Renal cortical epithelial cell (primary cell): ENCODE measurements at places on chromosomes 13 and 19.

DNA sequence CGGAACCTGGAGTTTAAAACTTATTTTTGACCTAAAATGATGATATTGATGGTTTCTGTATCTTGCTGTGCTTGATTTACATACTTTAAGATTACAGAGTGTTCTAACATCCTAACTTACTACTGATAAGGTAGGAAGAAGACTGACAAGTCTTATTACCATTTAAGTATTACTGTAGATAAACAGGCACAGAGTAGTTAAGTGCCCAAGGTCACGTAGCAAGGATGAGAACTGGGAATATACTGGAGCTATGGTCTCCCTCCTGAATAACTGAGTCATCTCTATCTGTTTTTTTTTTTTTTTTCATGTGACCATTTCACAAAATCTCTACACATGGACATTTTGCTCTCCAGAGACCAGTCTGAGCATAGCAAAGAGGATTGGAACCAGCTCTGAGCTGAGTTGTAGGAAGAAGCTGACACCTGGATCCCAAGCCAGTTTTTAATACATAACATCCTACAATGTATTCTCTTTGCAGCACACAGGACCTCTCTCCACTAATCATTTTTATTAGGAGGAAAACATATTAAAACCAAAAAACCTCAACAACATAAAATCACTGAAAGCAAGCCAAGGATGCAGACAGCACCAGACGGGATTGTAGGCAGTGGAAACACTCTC is 173.5 kb downstream of the DNAJC15 start:
- no peak for DNase-seq

DNA sequence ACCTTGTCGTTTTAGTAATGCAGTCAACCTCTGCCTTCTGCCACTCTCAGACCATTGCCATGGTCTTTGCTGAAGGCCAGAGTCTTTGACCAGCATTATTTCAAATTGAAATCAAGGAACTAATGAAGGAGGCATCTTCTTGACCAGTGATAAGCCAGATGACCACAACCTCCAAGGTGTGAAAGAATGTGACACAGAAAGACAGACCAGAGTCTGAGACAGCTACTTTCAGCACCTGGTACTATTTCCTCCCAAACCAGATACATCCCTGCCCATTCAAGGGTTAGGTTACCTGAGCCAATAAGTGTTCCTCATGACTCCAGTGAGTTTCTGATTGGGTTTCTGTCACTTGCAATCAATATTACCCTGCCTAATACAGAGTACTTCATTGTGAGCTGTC is 20.3 kb upstream of the RNASEH2B start:
- DNase-seq, result no peak

- no peak for DNase-seq
These were observed 12.0 kb upstream of the ZNF331 start for GRCh38 chr19:53525922-53526321.

DNA sequence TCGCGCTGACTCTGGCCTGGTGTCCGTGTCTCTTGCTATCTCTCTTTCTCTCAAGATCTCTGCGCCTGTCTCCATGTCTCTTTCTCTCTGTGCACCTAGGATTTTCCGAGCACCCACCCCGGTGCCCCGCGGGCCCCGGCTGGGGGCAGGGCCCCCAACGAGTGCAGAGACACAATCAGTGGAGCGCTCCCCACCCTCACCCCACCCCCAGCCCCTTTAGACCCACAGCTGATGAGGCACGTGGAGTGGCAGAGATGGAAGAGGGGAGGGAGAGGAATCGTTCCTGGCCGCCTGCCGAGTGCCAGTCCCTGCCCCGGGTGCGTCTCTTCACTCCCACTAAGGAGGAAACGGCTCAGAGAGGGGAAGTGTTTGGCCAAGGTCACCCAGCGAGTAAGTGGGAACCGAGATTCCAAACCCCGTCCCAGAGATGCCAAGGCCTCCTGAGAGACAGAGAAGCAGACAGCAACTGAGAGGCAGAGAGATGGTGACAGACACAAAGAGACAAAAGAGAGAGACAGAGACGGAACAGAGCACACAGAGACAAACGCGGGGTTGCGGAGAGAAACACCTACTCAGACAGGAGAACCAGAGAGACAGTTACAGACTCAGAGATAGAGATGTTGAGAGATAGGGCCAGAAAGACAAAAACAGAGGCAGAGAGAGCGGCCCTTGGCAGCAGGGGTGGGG is 626 bp upstream of the BCL3 start:
- peak; percentile 68 for DNase-seq

DNA sequence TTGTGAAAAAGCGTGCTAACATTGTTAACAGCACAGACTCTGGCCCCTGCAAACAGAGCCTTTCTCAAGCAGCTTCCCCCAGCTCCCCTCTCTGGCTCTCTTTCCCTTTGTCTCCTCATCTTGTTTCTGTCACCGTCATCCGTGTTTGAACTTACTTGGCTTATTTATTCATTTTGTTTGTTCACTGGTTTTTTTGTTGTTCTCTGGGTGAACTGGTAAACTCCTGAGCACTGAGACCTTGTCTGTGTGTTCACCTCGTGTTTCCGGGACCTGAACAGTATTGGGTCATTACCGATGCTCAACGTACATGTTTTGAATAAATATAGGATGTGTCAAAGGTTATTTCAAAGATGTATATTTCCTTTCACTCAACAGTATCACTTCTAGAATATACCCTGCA is 92.4 kb upstream of the USP29 start:
- no peak for DNase-seq

DNA sequence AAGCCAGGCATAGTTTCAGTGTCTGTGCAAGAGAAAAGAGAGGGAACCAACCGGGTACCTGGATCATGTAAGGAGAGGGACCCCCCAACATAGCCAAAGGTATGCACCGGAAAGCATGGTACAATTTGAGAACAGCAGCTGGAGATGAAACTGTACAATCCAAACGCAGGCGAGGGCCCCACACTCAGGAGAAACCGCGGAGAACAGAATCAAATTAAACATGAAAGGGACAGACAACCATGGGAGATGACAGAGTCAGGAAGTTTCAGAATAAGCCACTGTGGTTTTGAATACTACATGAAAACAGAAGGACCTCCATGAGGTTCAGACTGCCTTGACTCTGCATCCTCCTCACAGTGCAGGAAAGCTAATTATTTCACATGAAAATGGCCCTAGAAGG is 62.9 kb upstream of the SPATA13 start:
- DNase-seq, result no peak

GRCh38 chr13:51192348-51192747 is 29.9 kb upstream of the FAM124A start:
- no peak for DNase-seq

- DNase-seq, result peak; percentile 97
These were observed 86.2 kb upstream of the FRY start for GRCh38 chr13:31945202-31945961.

GRCh38 chr19:1794424-1795172 is 17.5 kb downstream of the ATP8B3 start:
- DNase-seq, result no peak

DNA sequence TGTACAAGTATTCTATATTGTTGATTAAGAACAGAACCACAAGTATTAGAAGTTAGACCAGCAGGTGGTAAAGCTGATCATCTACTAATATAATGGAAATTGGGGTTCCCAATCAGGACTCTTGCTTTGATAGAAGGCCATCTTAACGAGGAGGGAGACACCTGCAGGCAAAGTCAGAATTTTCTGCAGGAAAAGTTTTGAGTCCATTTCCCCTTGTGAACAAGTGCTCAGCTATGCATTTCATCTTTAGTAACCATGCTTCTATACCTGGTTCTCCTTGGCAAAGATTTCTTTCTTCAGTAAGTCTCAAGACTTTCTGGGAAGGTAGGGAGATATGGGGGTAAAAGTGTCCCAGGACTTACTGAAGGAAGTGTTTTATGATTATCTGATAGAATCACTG is 36.1 kb upstream of the USPL1 start:
- DNase-seq, result no peak

GRCh38 chr19:13984186-13984585 is 21.9 kb downstream of the RFX1 start:
- no peak for DNase-seq

DNA sequence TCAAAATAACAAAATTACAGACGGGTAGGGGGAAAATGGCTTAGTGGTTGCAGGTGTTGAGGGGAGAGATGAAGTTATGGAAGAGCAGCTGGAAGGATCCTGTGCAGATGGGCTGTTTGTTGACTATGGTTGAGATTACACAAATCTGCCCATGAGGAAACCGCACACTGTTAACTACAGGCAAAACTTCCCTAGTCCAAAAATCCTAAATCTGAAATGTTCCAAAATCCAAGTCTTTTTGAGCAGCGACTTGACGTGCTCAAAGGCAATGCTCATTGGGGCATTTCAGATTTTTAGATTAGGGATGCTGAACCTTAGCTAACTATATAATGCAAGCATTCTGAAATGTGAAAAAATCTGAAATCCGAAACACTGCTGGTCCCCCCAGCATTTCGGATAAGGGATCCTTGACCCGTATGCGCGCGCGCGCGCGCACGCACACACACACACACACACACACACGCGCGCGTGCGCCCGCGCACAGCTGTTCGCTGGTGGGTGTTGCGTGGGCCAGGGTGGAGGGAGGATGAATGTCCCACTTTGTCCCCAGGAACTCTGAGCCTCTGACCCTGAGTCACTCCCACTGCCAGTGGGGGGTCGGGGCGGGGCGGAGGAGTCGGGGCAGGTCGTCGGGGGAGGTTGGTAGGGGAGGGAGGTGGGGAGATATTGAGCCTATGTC is 6.8 kb downstream of the F2RL3 start:
- no peak for DNase-seq

DNA sequence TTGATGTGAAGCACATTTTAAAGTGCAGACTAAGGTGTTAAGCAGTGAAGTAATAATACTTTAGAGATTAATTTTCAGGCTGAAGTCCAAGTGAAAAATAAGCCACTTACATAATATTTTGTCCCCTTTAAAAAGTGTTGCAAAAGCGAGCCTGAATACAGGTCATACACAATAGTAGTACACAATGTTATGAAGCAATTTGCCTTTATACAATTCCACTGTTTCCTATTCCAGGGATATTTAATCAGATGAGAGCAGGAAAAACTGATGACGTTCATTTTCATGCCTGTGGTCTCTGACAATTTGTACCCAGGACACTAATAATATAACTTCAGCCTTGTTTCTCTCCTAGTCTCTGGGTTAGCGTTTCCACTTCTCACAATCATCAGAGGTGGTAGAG is 916.7 kb downstream of the PCDH9 start:
- DNase-seq, result no peak

- DNase-seq, result peak; percentile 33
These were observed at the start of gene JAK3 for GRCh38 chr19:17847538-17848366. Gene JAK3 (minus strand): TSS chr19:17847982. CDS start chr19:17844417, 3,565 bp downstream.
